Tibial nerve (tissue), 4 donors: ENCODE measurements at places on chromosomes 2 and 18. TPM values are rescaled to one million over a fixed set of nuclear protein-coding genes. Genes with fewer than 3 reads are reported as not detected.

MAP3K19 gene
- not detected for total RNA-seq

DNA sequence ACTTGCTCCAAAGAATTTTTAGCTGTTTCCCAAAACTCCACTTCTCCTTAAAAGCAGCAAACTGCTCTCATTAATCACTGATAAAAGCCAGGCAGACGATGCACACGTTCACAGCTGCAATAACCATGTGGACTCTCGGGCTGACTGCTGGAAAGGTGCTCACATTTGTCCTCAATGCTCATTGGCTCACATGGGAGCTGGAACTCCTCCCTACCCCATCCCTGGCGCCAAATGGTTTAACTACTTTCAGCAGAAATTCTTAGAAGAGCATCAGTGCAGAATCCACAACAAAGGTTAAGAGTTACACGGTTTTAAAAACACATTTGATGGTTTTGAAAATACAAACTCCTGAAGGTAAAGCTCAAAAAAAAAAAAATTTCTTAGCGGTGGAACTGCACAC, 117.1 kb downstream of the NOL10 start:
- peaks cover 89% of the 10 kb centered on the region for H3K36me3 ChIP-seq
- no peaks in the 10 kb centered on the region for H3K4me1 ChIP-seq
- no peak overlapping the region for H3K27ac ChIP-seq
- H3K27me3 ChIP-seq = no peaks in the 10 kb centered on the region
- DNase-seq = no peak

RNF149 gene
- 61.0 TPM for total RNA-seq

DNA sequence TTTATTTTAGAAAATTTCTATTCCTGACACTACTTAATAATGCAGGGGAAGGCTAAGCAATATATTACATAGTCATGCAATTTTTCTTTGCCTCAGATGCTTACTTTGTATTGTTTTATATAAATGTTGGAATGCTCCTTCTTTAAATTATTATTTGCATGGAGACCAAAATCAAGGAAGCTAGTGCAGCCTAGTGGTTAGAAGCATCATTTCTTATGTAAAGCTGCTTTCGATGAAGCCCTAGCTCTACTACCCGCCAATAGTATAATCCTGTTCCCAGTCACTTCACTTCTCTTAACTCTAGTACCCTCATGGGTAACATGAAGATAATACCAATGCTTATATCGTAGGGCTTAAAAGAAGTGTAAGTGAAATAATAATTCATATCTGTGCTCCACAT, 198.9 kb downstream of the LRATD1 start:
- DNase-seq = no peak
- H3K27me3 ChIP-seq = no peaks in the 10 kb centered on the region
- H3K4me3 ChIP-seq = no peak overlapping the region
- H3K27ac ChIP-seq = no peak overlapping the region
- H3K36me3 ChIP-seq = no peaks in the 10 kb centered on the region

DNA sequence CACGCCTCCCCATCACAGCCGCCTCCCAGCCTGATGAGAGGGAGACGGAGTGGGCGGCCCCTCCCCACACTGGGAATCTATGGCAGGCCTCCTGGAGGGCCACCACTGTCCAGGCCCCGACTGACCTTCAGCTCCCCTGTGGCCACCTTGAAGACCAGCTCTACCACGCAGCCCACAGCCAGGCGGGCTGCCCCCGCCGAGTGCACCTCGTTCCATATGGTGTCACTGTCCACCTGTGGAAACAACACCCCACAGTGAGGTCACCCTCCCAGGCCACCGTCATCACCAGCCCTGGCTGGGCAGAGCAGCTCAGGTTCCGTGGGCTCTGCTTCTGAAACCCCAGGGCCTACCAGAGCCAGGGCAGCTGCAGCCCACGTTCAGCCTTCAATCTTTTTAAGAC, 242.0 kb downstream of the TWIST2 start:
- no peak for DNase-seq
- no peaks in the 10 kb centered on the region for H3K36me3 ChIP-seq
- no peaks in the 10 kb centered on the region for H3K27me3 ChIP-seq
- H3K27ac ChIP-seq = peak overlapping the region; percentile 57
- H3K4me1 ChIP-seq = no peaks in the 10 kb centered on the region
- H3K4me3 ChIP-seq = no peak overlapping the region

- no peaks in the 10 kb centered on the region for H3K4me1 ChIP-seq
- H3K36me3 ChIP-seq = no peaks in the 10 kb centered on the region
- no peak overlapping the region for H3K27ac ChIP-seq
- no peak for DNase-seq
Measured at GRCh38 chr2:104649866-104650265, 204.0 kb upstream of the POU3F3 start.

TMEM18 gene
- total RNA-seq = 20.9 TPM

GRCh38 chr2:127877626-127878025, 8.1 kb downstream of the AMMECR1L start:
- no peak for DNase-seq
- peaks cover 43% of the 10 kb centered on the region for H3K36me3 ChIP-seq
- H3K27ac ChIP-seq = no peak overlapping the region
- H3K27me3 ChIP-seq = no peaks in the 10 kb centered on the region
- no peak overlapping the region for H3K4me3 ChIP-seq
- H3K4me1 ChIP-seq = no peaks in the 10 kb centered on the region

DNA sequence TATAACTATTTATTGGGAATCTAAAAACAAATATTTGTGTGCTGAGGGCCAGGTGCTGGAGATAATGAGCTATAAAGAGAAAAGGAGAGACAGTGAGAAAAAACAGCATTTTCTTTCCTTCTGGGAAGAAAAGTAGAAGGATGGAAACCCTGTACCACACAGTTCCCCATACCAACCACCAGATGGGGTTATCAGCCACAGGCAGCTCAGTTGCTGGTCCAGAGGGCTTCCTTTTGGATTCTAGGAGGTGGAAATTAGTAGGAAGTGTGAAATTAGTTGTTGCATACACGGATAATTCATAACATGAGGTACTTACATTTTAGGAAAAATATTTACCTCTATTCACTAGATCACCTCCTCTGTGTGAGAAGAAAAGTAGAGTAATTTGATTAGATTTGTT, 237.0 kb upstream of the FOSL2 start:
- peaks cover 4% of the 10 kb centered on the region for H3K4me1 ChIP-seq
- H3K27ac ChIP-seq = no peak overlapping the region
- DNase-seq = no peak
- no peak overlapping the region for H3K4me3 ChIP-seq
- H3K36me3 ChIP-seq = no peaks in the 10 kb centered on the region

ARID5A gene
- 23.8 TPM for total RNA-seq

IL18RAP gene
- 3.9 TPM for total RNA-seq

TMEM37 gene
- total RNA-seq = 12.8 TPM

TRIM43 gene
- not detected for total RNA-seq

DNA sequence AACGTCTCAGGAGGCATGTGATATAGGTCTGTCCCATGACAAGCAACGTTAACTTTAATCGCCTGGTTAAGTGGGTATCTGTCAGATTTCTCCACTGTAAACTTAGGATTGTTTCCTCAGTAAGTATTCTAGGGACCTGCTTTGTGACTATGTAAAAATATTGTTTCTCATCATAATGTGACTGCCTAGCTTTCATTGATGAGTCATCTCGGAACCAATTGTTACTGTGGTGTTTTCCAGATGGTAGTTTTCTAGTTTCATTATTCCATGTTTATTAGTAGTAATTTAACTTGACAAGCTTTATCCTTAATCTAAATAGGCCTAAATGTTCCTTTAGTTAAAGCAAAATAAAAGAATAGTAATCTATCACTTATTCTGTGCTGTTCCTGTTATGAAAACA, 28.2 kb upstream of the GATA6 start:
- no peaks in the 10 kb centered on the region for H3K27me3 ChIP-seq
- no peaks in the 10 kb centered on the region for H3K36me3 ChIP-seq
- no peak for DNase-seq
- no peak overlapping the region for H3K27ac ChIP-seq
- H3K4me3 ChIP-seq = no peak overlapping the region

DNA sequence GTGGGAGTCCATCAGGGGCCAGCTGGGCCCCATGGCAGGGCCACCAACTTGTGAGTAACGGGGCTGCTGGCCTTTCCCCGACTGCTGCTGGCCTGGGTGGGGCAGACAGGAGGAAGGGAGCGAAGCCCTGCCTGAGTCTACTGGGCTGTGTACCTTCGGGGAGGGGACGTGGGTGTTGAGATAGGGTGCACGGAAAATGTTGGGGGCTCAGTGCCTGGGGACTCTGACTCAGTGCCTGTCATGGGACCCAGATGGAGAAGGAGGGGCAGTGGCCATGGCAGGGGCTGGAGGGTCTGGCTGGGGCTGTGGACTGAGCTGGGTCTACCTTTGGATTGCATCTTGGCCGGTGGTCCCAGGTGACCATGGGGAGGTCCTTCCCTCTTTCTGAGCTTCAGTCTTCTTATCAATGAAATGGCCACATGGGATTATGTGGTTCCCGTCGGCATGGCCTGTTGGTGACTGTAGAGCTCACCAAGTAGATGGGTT, 4.0 kb downstream of the SLC4A3 start:
- peaks cover 4% of the 10 kb centered on the region for H3K4me1 ChIP-seq
- H3K27ac ChIP-seq = no peak overlapping the region
- no peak for DNase-seq
- no peak overlapping the region for H3K4me3 ChIP-seq
- H3K27me3 ChIP-seq = peaks cover 11% of the 10 kb centered on the region

DNA sequence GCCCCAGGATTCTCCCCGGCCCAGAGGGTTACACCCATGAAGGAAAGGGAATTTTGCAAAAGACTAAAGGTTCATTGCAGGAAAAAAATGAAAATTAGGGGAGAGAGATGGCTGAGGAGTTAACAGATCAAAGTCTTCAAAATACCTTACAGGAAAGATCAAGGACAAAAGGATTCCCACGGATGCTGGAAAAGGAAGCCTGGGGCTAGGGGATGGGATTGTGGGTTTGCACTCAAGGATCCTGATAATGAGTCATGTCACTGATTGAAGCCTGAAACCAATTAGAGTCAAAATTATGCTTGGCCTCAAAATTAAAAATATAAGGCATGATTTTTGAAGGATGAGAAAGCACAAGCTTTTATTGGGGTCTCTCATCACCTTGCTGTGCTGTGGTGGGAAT, 32.6 kb upstream of the COPS8 start:
- no peak for DNase-seq
- H3K27ac ChIP-seq = no peak overlapping the region
- H3K36me3 ChIP-seq = no peaks in the 10 kb centered on the region
- H3K4me1 ChIP-seq = no peaks in the 10 kb centered on the region

- H3K27me3 ChIP-seq = no peaks in the 10 kb centered on the region
- H3K27ac ChIP-seq = peak overlapping the region; percentile 64
- DNase-seq = no peak
Measured at GRCh38 chr2:112150851-112151250, 12.7 kb downstream of the FBLN7 start.

GRCh38 chr2:71503837-71504236, 50.5 kb downstream of the DYSF start:
- no peak overlapping the region for H3K4me3 ChIP-seq
- no peaks in the 10 kb centered on the region for H3K4me1 ChIP-seq
- no peak overlapping the region for H3K27ac ChIP-seq
- no peaks in the 10 kb centered on the region for H3K36me3 ChIP-seq
- no peak for DNase-seq
